ENCODE measurements at places on chromosomes 13 and 19. TPM values are rescaled to one million over a fixed set of nuclear protein-coding genes. Genes with fewer than 3 reads are reported as not detected.

Gene CGB8
- total RNA-seq = not detected

DNA sequence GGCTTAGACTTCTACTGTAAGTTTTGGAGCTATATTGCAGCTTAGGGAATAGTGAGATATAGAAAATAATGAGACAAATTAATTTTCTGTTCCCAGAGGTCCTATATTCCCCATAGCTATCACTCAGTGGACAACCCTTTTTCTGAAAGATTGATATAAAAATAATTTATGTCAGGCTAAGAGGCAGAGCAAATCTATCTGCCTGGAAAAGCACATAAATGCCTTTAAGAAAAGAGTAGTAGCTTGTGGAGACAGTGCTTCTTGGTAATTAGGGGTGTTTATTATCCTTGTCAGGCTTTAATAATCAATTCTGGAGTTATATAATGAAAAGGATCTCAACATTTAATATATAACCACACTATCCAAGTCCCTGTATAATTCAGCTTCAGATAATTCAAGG is 1162.8 kb upstream of the PCDH20 start:
- no peak for DNase-seq

GRCh38 chr13:54928071-54928470 is 1899.5 kb downstream of the OLFM4 start:
- DNase-seq = no peak

Gene LACC1
- 4.7 TPM for total RNA-seq

- no peak for DNase-seq
Observed at GRCh38 chr19:28869459-28869858, 343.5 kb downstream of the UQCRFS1 start.

DNA sequence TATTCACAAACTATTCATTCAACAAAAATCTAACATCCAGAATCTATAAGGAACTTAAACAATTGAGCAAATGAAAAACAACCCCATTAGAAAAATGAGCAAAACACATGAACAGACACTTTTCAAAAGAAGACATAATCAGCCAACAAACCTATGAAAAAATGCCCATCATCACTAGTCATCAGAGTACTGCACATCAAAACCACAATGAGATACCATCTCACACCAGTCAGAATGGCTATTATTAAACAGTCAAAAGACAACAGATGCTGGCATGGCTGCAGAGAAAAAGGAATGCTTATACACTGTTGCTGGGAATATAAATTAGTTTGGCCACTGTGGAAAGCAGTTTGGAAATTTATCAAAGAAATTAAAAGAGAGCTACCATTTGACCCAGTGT is 487.6 kb downstream of the GPC6 start:
- no peak for DNase-seq

GRCh38 chr19:32349724-32350470 is 4.5 kb downstream of the ZNF507 start:
- DNase-seq = no peak

DNA sequence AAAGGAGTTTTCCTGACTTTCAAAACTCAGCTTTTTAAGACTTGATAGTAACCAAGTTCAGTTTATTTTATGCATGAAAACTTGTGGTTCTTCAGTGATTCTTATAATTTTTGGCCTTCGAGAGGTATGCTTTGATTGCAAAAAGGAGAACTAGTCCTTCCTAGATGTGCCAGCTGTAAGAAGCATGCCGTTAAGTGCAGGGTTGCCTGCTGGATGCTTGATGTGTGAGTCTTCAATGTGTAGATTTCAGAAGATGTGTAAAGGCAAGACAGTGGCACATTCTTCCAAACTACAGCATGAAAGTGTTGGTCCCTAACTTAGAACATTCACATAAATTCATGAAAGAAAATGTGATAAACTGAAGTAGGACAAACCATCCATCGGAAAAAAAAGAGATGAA is 532.5 kb downstream of the DCT start:
- DNase-seq = no peak

GRCh38 chr19:48646001-48646721 is at the start of gene CA11:
CA11 (minus strand) TSS chr19:48646187; CDS start chr19:48645632, 555 bp downstream.
- peak; percentile 98 for DNase-seq

Gene ZNF442
- total RNA-seq = 1.7 TPM

DNA sequence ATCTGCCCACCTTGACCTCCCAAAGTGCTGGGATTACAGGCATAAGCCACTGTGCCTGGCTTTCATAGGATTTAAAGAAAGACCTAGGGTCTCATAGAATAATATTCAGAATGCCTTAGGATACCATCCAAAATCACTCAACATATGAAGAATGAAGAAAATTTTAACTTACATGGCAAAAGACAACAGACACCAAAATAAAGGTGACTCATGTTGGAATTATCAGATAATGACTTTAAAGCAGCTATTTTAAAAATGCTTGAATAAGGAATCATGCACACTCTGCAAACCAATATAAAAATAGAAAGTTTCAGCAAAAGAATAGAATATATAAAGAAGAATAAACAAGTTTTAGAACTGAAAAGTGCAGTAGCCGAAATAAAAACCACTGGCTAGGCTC is 29.3 kb downstream of the ZNF566 start:
- no peak for DNase-seq

GRCh38 chr13:110194451-110194850 is 112.5 kb downstream of the COL4A1 start:
- no peak for DNase-seq

DNA sequence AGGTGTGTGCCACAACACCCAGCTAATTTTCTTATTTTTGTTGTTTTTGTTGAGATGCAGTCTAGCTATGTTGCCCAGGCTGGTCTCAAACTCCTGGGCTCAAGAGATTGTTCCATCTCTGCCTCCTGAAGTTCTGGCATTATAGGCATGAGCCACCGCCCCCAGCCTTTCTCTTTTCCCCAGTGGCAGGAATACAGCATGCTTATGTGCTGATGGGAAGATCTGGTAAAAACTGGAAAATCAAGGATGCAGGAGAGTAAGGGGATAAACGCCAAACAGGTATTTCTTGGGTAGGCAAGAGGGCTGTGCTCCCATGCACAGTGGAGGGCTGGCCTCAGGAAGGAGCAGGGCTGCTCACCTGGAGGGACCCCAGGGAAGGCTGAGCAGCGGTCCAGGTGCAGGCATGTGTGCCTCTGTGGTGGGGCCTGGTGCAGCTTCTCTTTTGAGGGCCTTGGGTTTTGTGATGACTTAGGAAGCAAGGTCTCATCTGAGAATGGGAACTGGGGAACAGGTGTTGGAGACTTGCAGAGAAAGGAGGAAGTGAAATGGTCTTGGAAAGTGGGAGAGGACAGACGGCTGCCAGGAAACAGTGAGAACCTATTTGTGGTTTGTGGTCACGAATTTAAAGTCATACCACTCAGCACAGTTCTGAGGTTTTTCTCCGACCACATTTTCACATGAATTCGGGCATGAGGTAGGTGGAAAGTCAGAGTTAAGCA is 106.5 kb downstream of the TEX26 start:
- DNase-seq = peak; percentile 58

Gene CDKN2D
- total RNA-seq = 14.1 TPM

- DNase-seq = no peak
Observed at GRCh38 chr13:106610486-106610885, 42.5 kb upstream of the ARGLU1 start.

GRCh38 chr13:62910541-62911060 is 1495.0 kb upstream of the PCDH20 start:
- no peak for DNase-seq

Gene MIR17HG
- total RNA-seq = 0.78 TPM

- no peak for DNase-seq
Observed at GRCh38 chr13:38606699-38607535, 80.0 kb upstream of the FREM2 start.

Gene SLC25A15
- total RNA-seq = 3.7 TPM

Gene IL11
- 0.68 TPM for total RNA-seq

DNA sequence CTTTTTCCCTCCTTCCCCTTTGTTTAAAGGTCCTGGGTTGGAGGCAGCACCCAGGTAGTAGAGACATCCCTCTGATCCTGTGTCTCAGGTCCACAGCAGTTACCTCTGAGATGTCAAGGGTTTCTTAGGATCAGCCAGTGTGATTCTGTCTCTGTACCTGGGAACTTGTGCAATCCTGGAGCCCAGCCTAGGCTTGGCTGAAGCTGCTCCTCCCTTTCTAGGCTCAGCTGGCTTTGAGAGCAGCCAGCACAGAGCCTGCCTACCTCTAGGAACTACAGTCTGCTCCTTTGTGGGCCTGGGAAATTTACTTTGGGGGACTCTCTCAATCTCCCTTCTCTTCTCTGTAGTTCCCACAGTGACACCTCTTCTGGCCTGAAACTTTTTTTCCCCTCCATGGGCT is 171.6 kb downstream of the MTUS2 start:
- DNase-seq = no peak

- no peak for DNase-seq
Observed at GRCh38 chr19:35696835-35697234, 7.5 kb upstream of the ZBTB32 start.

GRCh38 chr13:112849500-112849899 is 119.5 kb upstream of the MCF2L start:
- DNase-seq = no peak

DNA sequence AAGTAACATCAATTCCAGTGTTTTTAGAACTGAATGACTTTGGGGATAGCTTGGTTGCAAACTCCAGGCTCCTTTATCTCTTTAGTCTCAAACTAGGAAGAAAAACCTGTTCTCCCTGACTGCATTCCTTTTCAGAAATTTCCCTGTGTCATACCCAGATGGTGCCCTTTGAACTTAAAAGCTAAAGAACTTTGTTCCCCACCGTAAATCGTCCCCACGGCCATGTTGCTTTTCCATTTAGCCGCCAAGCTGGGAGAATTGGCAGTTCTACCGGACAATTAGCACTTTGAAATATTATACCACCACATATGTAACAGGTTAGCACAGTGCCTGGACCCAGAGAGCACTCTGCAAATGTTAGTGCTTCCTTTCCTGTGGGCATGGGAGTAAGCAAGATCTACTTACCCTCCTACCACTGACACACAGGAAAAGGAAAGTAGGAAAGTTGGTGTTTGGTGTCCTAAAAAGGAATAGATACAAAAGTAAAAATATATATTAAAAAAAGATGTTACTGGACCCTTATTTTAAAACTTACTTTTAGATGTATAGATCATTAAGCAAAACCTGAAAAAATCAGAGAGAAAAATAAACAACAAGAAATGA is 191.9 kb upstream of the MIR17HG start:
- no peak for DNase-seq

GRCh38 chr13:79646880-79647279 is 165.9 kb downstream of the NDFIP2 start:
- DNase-seq = no peak

DNA sequence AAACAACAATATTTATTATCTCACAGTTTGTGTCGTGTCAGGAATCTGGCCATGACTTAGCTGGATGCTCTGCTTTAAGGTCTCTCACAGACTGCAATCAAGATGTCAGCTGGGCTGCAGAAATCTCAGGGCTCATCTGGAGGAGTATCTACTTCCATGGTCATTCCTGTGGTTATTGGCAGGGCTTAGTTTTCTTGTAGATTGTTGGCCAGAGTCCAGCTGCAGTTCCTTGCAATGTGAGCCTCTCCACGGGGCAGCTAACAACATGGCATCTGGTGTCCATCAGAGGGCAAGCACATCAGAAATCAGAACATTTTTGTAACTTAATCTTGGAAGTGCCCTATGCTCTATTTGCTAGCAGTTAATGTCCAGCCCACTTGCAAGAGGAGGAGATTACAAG is 45.7 kb upstream of the TDRD3 start:
- DNase-seq = no peak

DNA sequence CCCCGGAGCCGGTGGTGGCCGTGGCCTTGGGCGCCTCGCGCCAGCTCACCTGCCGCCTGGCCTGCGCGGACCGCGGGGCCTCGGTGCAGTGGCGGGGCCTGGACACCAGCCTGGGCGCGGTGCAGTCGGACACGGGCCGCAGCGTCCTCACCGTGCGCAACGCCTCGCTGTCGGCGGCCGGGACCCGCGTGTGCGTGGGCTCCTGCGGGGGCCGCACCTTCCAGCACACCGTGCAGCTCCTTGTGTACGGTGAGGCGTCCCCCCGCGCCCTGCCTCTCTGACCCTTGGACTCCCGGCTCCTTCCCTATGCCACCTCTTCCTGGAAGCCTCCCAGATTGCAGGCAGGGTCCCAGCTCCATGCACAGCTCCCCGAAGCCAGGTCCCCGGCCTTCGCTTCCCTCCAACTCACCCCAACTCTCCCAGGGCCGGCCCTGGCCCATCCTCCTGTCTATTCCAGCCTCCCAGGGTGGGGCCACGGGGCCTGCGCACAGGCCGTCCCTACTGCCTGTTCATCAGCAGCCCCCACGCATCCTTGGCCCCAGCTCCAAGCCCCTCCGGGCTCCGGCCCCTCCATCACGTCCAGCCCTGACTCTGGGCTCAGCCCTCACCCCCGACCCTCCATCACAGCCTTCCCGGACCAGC is 1.7 kb downstream of the MADCAM1 start:
- DNase-seq = no peak

DNA sequence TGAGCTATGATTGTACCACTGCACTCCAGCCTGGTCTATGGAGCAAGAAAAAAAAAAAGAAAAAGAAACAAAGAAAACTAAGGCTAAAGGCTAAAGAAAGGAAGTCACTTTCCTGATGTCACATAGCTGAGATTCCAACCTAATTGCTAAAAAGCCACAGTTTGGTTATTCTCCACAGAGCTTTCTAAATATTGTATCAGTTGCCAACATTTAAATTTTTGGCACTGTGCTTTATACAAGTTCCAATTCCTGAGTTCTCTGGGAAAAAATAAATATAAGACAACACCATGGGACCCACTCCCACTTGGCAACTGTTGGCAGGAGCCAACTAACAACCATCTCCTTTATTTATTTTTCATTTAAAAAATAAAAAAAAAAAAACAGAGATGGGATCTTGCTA is 11.2 kb upstream of the LYPD3 start:
- no peak for DNase-seq

GRCh38 chr13:48579165-48579918 is 46.5 kb upstream of the RCBTB2 start:
- DNase-seq = no peak
